ENCODE measurements at places on chromosomes 5 and 9.

GRCh38 chr9:100227636-100228035 is 125.1 kb downstream of the TEX10 start:
- DNase-seq, result no peak

DNA sequence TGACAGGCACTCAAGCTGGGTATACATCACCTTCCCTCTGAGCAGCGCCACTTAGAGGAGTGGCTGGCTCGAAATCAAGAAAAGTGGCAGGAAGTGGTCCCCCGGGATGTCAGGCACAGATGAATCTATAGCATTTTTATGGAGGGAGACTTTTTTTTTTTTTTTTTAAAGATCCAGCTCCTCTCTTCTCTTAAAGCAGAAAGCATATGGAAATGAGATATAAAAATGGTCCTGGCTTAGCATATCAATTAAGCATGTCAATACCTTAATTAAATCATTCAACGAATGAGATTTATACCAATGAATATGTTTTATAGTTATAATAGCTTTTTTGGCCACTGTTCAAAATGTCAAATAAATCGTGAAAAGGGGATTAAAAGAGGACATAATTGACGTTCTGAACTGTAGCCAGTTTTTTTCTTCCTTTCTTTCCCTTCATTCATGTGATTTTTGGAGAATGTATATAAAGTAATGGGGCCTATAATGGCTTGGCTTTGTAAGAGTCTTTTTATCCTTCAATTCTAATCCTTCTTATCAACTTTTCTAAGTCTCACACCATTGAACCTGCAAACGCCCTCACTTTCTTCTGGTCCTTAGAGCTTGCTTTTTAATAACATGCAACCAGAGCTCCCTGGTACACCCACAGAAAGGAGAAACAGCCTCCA is 319.2 kb upstream of the PANK3 start:
- no peak for DNase-seq

DNA sequence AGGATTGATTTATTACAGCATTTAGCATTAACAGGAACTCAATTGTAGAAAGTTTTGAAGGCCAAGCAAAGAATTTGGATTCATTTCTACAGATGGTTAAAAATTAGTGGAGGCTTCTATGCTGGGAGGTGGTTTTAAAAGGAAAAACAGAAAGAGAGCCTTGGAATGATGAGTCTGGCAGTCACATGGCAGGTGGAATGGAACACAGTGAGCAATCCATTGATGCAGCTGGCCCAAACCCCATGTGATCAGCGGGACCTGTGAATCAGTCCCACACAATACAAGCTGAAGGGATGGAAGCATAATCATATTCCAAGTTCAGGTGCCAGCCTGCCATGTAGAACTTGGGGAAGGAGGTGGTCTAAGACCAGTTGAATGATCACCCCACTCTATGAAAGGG is 147.9 kb downstream of the PIP5K1B start:
- no peak for DNase-seq

DNA sequence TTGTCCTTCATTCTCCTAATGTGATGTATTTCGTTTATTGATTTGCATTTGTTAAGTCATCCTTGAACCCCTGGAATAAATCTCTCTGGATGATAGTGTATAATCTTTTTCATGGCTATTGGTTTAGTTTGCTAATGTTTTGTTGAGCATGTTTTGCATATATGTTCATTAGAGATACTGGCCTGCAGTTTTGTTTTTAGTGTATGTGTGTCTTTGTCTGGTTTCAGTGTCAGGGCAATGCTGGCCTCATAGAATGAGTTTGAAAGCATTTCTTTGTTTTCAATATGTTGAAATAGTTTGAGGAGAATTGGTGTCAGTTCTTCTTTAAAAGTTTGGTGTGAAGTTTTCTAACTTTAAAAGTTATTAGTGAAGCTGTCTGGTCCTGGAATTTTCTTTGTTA is 149.6 kb upstream of the ATP10B start:
- no peak for DNase-seq

- no peak for DNase-seq
Measured at GRCh38 chr5:109951348-109951747, 261.6 kb downstream of the MAN2A1 start.

- DNase-seq, result no peak
Measured at GRCh38 chr9:85713897-85714296, 27.9 kb downstream of the AGTPBP1 start.
